ENCODE measurements at places on chromosomes 4 and X.

- no peak for DNase-seq
These were observed 102.1 kb upstream of the STS start for GRCh38 chrX:7045238-7045955.

DNA sequence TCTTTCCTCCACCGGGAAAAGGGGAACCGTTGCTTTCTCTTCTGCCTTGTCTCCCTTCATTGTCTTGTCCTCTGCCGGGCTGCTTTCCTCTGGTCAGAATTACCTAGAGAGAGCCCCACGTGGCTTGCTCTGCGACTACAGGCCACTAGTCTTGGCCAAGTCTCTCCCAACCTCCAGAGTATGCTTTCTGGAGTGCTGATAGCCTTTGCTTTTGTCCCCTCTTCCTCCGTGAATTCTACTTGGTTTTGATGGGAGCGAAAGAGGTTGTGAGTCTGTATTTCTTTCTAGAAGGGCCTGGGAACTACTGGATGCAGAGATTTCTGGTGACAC is 5.3 kb upstream of the POU4F2 start:
- DNase-seq: no peak

DNA sequence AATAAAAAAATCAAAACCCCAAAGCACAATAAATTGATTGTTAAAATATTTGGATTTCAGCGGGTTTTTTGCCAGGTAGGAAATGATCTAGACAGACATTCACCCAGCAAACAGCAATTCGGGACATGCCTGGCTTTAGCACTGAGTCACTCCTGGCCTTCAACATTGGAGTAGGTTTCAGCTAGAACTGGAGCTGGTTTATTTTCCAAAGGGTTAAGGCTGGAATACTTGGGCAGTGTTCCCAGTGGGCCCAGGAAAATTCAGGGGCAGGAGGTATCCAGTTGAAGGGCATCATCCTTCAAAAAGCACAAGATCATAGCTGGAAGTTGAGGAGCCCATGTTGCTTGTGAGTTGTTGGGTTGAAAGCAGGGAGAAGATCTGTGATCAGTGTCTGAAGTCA is 41.0 kb downstream of the TXLNG start:
- DNase-seq: no peak

DNA sequence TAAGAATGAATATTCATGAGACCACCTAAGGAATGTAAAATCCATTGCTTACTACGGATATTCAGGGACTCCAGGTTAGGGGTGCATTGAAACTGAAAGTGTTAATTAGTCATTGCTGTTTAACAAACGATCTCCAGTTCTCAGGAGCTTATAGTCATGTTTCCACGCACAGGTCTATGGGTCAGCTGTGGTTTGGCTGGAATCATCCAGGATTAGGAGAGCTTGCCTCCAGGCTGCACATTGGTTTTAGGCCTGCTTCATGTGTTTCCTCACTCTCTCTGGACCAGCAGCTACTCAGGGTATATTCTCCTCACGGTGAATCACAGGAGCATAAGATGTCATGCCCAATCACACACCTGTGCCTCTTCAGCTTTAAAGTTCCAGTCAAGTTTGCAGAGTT is 98.9 kb downstream of the ATXN3L start:
- DNase-seq: no peak

GRCh38 chr4:166655231-166655630 is 579.1 kb downstream of the SPOCK3 start:
- no peak for DNase-seq

- no peak for DNase-seq
These were observed 177.1 kb downstream of the BMPR1B start for GRCh38 chr4:94934864-94935263.

DNA sequence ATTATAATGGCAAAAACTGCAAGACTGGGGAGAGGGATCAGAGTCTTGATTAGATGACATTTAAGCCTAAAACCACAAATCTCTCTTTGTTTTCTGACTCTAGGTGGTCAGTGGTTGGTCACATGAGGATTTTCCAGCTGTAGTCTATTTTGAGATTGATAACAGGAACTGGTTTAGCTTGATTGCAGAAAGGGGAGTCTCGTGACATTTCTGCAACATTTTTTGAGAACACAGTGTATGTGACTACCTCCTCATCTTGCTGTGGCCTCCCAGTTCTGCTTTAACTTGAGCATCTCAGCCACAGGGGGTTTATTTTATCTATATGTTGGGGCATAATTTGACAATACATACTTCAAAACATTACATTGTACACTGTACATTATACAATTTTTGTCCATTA is 726.4 kb upstream of the MAGEB2 start:
- no peak for DNase-seq

DNA sequence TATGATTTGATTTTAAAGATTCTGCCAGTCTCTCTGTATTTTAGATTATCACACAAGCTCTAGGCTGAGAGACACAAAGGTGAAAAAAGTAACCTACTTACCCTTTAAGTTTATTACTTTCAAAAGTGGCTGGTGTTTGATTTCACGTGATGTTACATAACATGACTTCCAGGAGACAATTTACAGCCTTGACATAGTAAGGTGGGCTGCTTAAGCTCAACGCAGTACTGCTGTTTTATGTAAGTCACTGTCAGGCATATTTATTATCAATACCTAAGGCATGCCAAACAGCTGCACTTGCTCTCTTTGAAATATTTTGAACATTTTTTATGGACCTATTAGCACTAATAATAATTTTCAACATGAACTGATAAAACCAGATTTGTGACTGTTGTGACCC is 451.5 kb upstream of the FAM241A start:
- DNase-seq: no peak

DNA sequence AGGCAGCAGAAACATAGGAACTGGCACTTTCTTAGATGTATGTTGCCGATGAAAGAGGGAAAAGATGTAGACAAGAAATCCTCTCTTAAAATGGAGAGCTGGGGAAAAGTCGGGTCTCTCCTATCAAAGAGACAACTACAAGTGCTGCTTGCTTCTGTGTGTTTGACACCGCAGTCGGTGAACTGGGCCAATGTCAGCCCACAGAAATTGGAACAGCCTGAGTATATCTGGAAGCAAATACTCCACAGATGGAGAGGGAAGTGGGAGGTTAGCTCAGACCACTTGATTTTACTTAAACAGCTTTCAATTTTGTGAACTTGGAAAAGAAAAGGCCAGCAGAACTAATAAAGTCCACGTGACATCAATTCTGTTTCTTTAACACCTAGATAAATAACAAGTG is 230.9 kb upstream of the FAT1 start:
- no peak for DNase-seq

- no peak for DNase-seq
These were observed 23.5 kb downstream of the GAB3 start for GRCh38 chrX:154727418-154727817.

DNA sequence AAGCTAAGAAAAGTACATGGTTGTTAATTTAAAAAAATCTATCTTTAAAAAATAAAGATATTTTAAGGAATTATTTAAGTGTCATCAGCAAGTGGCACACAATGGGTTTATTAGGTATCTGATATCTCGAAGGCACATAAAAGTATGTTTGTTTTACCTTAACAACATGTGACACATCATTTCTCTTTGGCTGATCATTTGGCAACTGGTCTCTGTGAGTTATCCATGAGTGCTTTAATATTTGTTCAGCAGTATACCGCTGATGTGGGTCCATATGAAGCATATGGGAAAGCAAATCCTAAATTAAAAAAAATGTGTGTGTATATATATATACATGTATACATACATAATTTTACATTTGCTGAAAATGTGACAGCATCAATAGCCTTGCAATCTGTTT is 123.2 kb downstream of the RPS6KA6 start:
- no peak for DNase-seq

- DNase-seq: no peak
These were observed 194.7 kb upstream of the CXorf51B start for GRCh38 chrX:146614663-146615478.

- no peak for DNase-seq
These were observed 335.8 kb upstream of the F9 start for GRCh38 chrX:139194571-139195280.

All from GM12892 (cell line).